ENCODE measurements at places on chromosomes 6 and 20. TPM values are rescaled to one million over a fixed set of nuclear protein-coding genes. Genes with fewer than 3 reads are reported as not detected.

GRCh38 chr6:16406966-16407365 is 168.6 kb downstream of the GMPR start:
- DNase-seq = no peak

DNA sequence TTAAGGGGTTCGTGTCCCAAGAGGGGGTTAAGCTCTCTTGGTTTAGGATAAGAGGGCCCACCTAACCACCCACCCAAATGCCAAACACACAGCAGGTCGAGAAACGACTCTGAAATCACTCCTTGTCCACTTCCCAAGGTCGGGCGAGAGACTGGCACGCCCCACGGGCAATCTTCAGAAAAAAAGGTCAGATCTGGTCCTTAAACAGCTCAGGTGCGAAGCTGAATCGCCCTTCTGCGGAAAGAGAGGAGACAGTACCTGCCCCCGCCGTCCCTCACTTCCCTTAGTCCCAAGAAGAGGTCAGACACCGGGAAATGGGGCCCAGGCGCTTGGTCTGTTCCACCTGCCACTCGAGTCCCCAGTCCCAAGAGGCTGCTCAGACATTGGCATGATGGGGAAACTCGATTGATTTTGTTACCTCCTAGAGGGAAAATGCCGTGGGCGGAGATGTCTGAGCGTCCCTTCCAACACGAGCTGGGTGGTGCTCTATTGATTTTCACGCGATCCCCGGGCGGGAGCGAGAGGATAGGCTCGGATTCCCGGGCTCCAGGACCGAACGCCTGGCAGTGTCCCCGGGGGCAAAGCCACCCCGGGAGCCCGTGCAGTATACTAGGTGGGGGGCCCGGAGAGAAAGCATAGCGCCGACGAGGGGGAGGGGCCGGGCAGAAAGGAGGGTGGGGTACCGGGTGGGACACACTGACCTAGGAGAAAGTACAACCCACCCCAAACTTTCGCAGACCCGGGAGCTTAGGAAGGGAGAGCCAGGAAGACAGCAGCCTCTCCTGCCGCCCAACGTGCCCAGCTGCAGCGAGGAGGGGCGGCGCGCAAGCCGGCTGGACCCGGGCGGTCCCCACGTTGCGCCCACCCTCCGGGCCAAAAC is 1.1 kb upstream of the SAMD5 start:
- peak; percentile 10 for DNase-seq

DNA sequence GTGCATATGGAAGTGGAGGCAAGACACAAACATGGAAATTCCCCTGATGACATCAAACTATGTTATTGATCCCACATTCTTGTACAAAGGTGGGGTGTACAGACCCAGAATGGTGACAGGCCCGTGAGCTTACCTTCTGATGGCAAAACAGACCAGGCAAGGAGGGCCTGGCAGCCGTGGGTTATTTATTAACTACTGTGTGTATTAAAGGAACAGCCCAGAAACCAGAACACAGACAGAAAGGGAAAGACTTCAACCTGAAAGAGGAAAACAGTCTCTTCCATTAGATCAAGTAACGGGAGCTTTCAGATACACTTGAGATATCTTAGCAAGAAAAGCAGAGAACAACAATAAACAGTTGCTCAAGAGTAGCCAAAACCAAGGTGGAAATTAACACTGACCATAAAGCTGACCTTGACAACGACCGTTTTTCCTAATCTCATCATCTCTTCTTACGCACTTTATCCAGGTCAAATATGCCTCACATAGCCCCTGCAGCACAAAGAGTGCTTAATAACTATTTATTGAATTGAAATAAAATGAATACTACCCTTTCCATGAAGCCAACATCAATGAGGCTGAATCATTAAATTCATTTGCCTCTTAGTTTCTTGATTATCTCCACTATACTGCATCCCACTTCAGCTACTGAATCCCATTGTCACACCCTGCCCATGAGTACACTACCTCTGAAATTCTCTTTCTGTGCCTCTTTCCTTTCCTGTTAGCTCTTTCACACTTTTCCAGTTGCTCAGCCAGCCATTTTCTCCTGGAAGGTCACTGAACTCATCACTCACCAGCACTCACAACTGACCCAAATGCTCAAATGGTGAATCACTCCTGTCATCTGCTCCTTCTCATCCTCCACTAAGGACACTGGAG is 67.4 kb downstream of the MOXD1 start:
- DNase-seq = no peak

- no peak for DNase-seq
Observed at GRCh38 chr20:16311756-16312155, 261.5 kb downstream of the KIF16B start.

The TCF15 gene
- 0.81 TPM for total RNA-seq
